Spinal cord (tissue), 10 donors: ENCODE measurements at places on chromosomes 4 and X.

DNA sequence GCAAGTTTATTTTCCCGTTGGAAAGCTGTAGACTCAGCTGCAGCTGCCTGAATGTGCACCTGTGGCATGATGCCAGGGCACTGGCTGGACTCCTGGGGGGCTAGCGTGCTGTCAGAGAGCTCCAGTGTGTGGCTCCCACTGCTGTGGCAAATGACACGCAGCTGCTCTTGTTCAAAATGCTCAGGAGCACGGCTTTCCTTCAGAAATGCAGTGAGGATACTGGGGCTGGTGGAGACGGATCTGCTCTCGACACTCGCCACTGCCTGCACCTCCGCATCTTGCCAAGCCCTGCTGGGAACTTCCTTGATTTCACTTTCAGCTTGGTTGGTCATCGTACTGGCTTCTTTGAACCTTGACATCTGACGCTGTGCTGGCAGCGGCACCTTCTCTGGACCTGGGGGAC lies 58.7 kb downstream of the GPRIN3 start:
- DNase-seq: no peak

GRCh38 chr4:174674305-174674840 lies 152.1 kb upstream of the HPGD start:
- DNase-seq: no peak

GRCh38 chr4:161448550-161449180 lies 715.1 kb downstream of the FSTL5 start:
- DNase-seq: no peak

DNA sequence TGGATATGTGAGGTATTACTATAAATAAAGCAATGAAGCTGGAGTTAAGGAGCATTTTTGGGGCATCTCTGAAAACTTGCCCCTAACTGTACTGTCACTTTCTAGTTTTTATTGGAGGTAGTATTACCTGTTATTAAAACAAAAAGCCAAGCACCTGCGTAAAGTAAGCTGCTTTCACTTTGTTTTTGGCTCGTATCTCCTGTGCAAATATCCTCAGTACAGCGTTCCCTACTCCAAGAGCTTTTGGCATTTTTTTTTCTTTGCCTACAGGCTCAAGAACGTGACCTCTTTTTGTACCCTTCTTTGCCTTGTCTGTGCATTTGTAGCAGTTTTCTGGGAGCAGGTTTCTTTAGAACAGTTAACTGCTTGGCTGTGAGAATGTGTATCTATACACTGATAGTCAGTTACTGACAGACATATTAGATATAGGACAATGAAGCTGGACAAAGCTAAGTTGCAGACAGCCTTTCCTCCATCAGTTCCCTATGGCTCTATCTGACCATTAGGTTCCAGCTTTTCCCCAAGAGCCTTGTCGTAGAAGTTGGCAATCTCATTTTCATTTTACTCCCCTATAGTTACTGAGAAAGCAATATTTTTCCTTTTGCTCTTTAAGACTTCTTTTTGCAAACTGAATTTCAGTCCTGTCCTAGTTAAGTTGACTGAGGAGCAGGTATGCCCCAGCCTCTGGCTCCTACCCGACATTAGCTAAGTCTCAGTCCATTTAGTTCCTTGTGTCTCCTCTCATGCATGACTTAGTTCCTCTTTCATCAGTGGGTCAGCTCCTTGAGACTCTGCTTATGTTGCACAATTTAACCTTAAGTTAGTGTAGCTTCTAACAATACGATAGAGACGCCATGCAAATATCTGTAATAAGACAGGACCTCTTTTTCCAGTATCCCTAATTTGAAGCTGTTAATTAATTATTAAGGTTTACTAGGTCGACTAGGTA lies 71.5 kb upstream of the HPRT1 start:
- DNase-seq: no peak

GRCh38 chr4:187027272-187027671 lies 303.6 kb upstream of the FAT1 start:
- no peak for DNase-seq

DNA sequence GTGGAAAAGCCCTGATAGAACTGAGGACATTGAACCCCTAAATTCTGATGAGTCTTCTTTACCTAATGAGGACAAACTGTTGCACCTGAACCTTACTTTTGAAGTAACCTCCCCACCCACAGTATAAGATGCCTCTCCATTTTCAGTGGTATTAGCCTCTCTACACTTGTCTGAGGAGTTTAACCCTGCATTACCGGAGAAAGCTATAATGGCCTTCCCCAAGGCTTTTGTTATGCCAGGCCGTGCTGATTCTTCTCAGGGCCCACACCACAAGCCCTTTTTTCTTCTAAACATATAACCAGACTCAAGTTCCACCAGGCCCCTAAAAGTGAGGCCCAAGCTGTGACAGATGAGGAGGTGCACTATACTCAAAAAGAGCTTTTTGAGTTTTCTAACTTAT lies 345.8 kb upstream of the GRID2 start:
- no peak for DNase-seq

- no peak for DNase-seq
These were observed 57.7 kb upstream of the SPANXB1 start for GRCh38 chrX:140944710-140945109.

- DNase-seq: no peak
These were observed 103.8 kb upstream of the LEF1 start for GRCh38 chr4:108272561-108272960.

GRCh38 chr4:128228845-128229795 lies 58.5 kb downstream of the PGRMC2 start:
- peak; percentile 59 for DNase-seq

DNA sequence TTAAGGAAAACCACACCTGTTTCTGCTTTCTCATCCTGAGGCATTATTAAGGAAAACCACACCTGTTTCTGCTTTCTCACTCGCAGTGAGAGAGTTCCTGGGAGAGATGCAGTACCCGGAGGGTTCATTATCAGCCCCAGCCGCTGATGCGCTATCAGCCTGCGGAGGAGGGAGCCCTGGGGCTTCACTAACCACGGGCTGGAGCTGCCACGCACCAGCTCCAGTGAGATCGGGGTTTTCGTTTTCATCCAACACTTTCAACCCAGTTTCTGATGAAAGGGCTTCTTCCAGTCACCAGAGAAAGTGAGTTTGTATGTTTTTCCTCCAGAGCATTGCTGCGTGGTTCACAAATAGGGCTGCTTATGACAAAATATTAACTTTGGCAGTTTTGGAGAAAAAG lies 93.2 kb upstream of the PRKX start:
- no peak for DNase-seq
